ENCODE measurements at places on chromosomes 5 and 9. TPM values are rescaled to one million over a fixed set of nuclear protein-coding genes. Genes with fewer than 3 reads are reported as not detected.

IL5 gene
- total RNA-seq = 7.2 TPM

RASA1 gene
- 30.6 TPM for total RNA-seq

SGCD gene
- 0.20 TPM for total RNA-seq

CSF1R gene
- 1.4 TPM for total RNA-seq

SPATA31D4 gene
- not detected for total RNA-seq

TTC33 gene
- total RNA-seq = 16.9 TPM

KCNT1 gene
- total RNA-seq = not detected

All from natural killer cell treated with Interleukin-12 subunit alpha and Interleukin-12 subunit beta and Interleukin-15 and Interleukin-18, amount 100 ng/mL, for 72 hours (primary cell).